ENCODE measurements at places on chromosomes 1 and 21.

GRCh38 chr1:41861535-41862383, 57.0 kb downstream of the HIVEP3 start:
- DNase-seq = no peak

GRCh38 chr1:231600458-231600976, 26.1 kb upstream of the DISC1 start:
- DNase-seq = no peak

GRCh38 chr1:203156280-203156679, 19.3 kb downstream of the MYBPH start:
- no peak for DNase-seq

DNA sequence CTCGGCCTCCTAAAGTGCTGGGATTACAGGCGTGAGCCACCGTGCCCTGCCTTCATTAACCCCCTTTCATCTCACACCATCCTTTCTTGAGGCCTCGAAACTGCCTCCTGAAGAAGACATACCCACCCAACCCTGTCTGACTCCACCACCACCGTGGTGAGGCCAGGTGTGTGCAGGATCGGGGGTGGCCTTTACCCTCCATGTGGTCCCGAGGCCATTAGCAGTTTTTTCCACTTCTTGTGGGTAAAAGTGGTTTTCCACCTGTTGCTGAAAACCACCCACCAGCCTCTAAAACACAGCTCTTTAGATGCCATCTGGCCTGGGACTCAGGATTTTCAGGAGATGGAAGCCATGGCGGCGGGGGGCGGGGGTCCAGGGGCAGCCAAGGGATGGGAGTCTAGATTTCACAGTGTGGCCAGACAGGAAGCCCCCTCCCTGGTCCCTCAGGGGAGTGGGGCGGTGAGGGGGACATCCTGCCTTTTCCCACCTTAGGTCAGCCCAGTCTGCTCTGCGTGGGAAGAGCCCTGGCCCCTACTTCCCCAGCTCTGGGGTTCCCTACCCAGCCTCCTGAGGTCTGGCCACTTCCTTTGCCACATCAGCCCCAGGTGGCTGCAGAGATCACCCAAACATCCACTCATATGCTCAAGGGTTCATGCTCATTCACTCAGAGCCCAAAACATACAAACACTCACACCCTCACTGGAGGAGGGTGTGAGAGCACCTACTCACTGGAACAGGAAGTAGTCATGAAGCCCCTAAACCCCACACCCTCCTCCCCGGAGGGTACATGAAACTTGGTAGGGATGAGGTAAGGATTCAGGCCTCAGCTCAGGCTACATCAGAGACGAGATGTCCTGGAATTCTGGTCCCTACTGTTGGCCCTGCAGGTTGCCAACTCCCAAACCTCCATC, 2.3 kb downstream of the FGR start:
- no peak for DNase-seq

DNA sequence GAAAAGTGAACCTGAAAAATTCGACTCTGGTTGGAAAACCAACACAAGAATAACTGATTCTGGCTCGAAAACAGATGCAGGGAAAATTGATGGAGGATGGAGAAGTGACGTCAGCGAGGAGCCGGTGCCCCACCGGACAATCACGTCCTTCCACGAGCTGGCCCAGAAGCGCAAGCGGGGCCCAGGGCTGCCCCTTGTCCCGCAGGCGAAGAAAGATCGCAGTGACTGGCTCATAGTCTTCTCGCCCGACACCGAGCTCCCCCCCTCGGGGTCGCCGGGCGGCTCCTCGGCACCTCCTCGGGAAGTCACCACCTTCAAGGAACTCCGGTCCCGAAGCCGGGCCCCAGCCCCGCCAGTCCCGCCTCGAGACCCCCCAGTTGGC, 1.9 kb downstream of the RUSC1 start:
- peak; percentile 75 for DNase-seq

- DNase-seq = no peak
These were observed 125.9 kb downstream of the ATP5PO start for GRCh38 chr21:33789697-33790096.

GRCh38 chr1:207081088-207081487, 7.6 kb upstream of the C4BPB start:
- DNase-seq = no peak

DNA sequence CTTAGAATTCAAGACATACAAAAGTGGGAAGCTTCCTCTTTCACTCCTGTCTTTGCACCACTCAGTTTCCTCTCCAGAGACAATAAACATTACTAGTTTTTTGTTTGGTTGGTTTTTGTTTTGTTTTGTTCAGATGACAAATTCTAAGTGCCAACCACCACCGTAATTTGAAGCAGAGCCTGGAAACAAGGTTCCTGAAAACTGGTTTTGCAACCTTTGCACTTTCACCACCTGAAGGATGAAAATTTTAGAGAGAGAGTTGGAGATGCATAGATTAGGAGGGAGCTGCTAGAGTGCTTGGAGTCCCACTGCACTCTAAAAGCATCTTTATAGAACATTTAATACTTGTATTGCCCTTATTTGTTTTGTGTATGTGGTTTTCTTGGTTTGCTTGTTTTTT, 20.2 kb upstream of the MGST3 start:
- DNase-seq = no peak

GRCh38 chr1:30335997-30336390, 387.4 kb downstream of the MATN1 start:
- no peak for DNase-seq

DNA sequence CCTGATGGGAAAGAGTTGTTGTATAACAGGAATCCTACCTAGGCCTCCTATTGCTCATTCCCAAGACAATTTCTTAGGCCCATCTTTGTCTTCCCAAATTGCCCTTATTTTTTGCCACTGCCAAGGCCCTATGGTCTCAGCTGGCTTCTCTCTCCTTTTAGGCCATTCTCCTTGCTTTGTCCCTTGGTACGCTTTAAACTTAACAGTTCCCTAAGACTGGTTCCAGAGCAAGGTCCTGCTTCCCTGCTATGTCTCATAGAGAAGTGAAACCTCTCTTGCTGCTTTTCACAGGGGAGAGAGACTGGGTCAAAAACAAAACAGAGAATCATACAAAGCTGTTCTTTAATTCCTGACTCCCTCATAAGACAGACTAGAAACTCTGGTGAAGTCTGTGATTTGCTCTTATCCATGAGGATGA, 77.1 kb downstream of the XCL2 start:
- no peak for DNase-seq

- no peak for DNase-seq
These were observed 8.7 kb downstream of the ACAP3 start for GRCh38 chr1:1298861-1299685.

GRCh38 chr1:52582116-52582696, 20.0 kb upstream of the GPX7 start:
- DNase-seq = no peak

- DNase-seq = no peak
These were observed 37.2 kb downstream of the OR6Y1 start for GRCh38 chr1:158516966-158517365.

GRCh38 chr1:99644279-99645004, 1.5 kb upstream of the PALMD start:
- no peak for DNase-seq

GRCh38 chr1:106727171-106727570, 329.3 kb upstream of the PRMT6 start:
- no peak for DNase-seq

GRCh38 chr1:215416497-215416896, 150.6 kb upstream of the KCTD3 start:
- no peak for DNase-seq

DNA sequence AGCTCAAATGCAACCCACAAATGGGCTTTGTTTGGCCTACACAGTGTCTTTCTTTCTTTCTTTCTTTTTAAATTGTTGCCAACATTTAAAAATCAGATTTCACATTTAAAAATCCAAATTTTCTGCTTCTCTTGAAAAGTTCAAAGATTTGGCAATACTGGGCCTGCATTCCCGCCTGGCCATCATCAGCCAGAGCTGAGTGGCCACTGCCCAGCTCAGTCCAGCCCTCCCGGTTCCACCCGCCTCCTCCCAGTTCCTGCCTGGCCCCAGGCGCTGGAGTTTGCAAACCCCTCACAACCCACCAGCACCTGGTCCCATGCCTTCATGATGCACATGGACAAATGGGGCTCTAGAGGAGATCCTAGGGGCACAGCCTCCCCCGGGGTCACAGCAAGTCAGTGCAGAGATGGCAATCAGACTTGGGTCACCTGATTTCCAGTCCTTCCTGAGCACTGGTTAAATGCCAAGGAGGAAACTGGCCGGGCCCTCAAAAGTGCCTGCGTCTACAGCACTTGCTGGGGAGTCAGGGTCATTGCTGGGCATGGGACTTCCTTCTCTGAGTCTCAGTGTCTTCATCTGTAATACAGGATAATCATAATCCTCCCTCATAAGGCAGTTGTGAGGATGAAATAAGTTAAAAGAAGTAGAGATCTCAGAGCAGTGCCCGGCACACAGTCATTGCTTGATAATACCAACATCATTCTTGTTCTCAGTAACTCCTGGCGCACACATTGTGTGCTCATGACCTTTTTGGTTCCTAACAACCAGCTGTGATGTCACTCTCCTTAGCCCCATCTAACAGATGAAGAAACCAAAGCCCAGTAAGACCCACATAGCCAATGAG, 41.0 kb upstream of the LAPTM5 start:
- DNase-seq = peak; percentile 82

DNA sequence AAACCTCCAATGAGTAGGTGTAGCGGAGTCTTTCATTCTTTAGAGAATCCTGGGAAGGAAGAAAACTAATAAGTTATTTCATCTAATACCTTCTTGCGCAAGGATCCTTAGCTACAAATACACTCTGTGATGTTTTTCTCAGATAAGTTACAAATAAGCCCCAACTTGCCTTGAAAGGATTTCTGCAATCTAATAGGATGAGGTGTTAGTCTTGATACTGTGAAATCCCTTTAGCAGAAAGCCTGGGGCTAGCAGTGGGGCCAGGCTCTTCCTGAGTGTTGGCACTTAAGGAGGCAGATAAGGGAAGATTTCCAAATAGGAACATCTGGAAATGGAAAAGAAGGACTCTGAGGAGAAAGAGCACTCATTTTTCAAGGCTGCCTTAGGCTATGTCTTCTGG, 168.0 kb upstream of the DAB1 start:
- DNase-seq = no peak

GRCh38 chr1:209368864-209369598, 214.5 kb upstream of the CAMK1G start:
- DNase-seq = no peak

- DNase-seq = no peak
These were observed 132.3 kb downstream of the TOMM20 start for GRCh38 chr1:234996245-234996757.

- no peak for DNase-seq
These were observed 48.0 kb upstream of the WDR26 start for GRCh38 chr1:224482619-224483018.

DNA sequence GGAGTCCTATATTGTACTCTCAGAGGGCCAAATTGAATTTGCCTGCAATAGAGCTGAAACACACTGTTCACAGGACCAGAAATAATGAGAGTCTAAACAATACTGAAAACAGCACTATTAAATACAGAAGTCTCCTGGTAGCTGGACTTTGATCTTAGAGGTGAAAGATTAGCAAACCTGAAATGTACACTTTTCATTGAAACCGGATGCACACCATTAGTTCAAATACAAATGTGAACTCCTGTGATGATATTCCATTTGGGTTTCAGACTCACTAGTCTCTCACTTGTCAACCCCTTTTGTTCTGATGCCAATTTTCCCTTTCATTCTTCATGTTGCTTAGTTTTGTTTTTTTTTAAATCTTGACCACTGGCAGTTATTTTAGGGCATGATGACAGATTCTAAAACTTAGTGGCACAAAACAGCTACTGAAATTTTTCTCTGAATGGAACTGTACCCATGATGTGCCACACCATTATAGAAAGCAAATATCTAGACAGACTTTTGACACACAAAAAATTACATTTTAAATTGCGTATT, 5.9 kb upstream of the TNFSF4 start:
- no peak for DNase-seq

DNA sequence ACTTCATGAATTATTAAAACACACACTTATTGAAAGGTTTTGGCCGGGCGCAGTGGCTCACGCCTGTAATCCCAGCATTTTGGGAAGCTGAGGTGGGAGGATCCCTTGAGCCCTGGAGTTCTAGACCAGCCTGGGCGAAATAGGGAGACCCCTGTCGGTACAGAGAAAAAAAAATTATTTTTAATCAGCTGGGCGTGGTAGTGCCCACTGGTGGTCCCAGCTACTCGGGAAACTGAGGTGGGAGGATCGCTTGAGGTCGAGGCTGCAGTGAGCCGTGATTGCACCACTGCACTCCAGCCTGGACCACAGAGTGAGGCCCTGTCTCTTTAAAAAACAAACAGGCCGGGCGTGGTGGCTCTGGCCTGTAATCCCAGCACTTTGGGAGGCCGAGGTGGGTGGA, 1.7 kb downstream of the GABPB2 start:
- no peak for DNase-seq

GRCh38 chr1:19424651-19425570, 60.4 kb downstream of the CAPZB start:
- DNase-seq = no peak

- no peak for DNase-seq
These were observed 227.2 kb upstream of the ST6GALNAC5 start for GRCh38 chr1:76640092-76640491.

- DNase-seq = no peak
These were observed 15.3 kb downstream of the VAV3 start for GRCh38 chr1:107949467-107950253.

DNA sequence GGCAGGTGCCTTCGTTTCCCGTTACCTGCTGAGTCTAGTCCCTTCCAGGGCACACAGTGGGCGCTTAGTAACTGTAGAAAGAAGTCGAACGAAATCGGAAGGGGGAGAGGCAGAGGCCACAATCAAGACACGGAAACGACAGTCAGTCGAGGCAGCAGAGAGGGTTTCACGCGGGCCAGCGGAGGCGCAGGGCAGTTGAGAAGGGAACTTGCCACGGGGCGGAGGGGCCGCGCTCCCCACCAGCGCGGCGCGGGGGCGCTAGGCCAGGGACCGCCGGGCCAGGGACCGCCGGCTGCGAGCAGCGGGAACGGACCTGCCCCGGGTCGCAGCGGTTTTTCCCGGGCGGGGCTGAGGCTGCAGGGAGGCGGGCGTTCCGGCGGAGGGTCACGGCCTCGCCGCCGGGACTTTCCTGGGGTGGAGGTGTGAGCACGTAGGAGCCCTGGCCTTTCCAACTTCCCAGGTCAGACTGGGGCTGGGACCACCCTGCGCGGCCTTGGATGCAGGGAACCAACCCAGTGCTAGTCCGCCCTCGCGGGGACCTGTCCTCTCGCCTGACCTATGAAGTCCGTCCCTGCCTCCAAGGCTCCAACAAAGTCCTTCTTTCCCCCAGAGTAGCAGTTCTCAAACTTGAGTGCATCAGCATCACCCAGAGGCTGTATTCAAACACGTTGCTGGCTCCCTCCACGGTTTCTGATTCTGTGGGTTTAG, 150.1 kb upstream of the FGGY start:
- peak; percentile 70 for DNase-seq

DNA sequence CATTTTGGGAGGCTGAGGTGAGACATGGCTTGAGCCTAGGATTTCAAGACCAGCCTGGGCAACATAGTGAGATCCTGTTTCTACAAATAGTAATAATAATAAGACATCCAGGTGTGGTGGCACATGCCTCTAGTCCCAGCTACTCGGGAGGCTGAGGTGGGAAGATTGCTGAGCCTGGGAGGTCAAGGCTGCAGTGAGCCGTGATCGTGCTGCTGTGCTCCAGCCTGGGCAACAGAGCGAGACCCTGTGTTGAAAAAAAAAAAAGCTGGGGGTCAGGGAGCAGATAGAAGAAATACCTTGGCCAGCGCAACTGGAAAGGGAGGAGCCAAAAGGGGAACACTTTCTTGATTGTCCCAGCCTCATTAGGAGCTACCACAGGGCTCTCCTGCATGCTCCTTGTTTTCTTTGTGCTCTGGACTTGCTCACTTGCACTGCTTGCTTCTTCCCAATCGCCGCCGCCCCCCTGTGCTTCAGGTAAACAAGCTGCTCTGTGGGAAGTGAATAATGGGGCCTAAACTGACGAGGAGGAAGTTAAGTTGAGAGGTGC, 31.1 kb downstream of the PBX1 start:
- DNase-seq = no peak
